ENCODE measurements at places on chromosomes 16 and 17. TPM values are rescaled to one million over a fixed set of nuclear protein-coding genes. Genes with fewer than 3 reads are reported as not detected.

Gene SLC25A10
- polyA plus RNA-seq: 7.1 TPM

Gene WNT9B
- polyA plus RNA-seq: 13.5 TPM

Gene TMED6
- 4.0 TPM for polyA plus RNA-seq

Gene HOXB4
- 3.5 TPM for polyA plus RNA-seq

Gene ANKRD13B
- 30.4 TPM for polyA plus RNA-seq

Gene BANP
- 20.1 TPM for polyA plus RNA-seq

Measured in left renal pelvis (tissue), 4 donors.